ENCODE measurements at places on chromosomes 11 and 22.

GRCh38 chr11:128759597-128759996 is 65.7 kb downstream of the FLI1 start:
- DNase-seq = no peak

GRCh38 chr11:118289401-118289800 is 15.1 kb upstream of the CD3E start:
- DNase-seq = no peak

GRCh38 chr22:45602824-45603595 is 68.6 kb upstream of the ATXN10 start:
- no peak for DNase-seq

- no peak for DNase-seq
Observed at GRCh38 chr11:108206171-108206570, 16.3 kb downstream of the NPAT start.

DNA sequence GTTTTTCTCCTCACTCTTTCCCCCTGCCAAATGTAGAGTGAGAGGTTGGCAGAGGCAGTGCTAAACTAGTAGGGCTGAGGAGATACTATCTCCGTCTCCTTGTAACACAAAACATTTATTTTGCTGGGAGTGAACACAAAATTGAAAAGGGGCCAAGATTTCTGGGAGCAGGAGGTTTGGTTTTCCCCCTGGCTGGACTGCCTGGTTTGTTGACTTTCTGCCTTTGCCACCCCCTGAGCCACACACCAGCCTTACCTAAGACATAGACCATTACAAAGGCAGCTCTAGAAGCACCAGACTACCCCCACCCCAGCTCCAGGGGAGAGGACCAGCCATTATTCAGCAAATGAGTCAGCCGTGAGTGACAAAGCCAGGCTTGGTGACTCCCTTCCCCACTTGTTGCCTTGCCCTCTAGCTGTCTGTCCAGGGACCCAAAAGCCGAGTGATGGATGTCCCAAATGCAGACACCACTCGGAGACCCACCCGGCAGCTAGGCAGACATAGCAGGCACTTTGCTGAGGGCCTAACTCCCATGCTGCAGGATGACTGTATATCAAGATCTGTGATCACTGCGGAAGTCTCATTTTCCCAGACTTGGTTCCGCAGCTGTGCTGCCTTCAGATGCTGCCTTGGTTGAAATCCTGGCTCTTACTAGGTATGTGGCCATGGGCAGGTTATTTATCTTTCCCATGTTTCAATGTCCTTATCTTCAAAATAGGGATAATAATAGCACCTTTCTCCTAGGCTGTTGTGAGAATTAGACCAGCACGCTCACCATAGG is 17.7 kb upstream of the CDON start:
- no peak for DNase-seq

DNA sequence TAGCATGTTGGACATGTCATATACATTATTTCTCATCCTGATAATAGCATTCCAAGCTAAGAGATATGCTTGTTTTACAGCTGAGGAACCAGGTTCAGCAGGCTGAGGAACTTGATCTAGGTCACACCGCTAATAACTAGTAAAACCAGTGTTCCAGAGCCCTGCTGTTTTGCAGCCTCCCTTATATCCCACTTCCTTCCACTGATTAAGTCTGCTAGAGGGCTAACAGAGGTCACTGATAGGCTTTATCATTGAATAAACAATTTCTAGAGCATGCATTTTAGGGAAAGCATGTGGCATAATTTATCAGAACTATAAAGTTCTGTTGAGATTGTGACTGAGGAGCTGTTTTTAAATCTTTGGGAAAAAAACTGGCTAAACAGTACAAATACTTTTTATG is 54.0 kb downstream of the UVRAG start:
- no peak for DNase-seq

Data from stimulated activated CD4-positive, alpha-beta T cell treated with anti-CD3 and anti-CD28 coated beads, Interleukin-1b, Interleukin-23, amount 100 ng/mL, for 1 hour (primary cell).